ENCODE measurements at places on chromosomes 1 and 21.

DNA sequence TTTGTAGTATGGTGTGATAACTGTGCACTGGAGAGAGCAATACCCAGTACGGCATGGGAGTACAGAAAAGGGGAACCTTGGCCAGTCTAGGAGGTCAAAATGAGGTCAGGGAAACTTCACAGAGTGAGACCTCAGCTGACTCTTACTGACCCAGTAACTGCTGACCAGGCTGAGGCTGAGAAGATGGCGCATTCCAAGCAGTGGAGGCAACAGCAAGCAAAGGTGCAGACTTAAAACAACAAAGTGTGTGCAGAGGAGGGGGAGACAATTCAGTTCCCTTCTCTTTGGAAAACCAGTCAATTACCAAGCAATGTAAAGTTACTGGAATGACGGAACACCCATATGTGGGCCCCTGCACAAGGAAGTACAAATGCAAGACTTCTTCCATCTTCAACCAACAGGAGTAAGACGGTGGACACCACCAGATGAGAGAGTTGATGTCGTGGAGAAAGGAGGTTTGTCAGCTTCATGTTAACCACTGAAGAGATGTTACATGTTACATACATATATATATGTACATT, 54.6 kb upstream of the PRDX6 start:
- DNase-seq, result no peak

DNA sequence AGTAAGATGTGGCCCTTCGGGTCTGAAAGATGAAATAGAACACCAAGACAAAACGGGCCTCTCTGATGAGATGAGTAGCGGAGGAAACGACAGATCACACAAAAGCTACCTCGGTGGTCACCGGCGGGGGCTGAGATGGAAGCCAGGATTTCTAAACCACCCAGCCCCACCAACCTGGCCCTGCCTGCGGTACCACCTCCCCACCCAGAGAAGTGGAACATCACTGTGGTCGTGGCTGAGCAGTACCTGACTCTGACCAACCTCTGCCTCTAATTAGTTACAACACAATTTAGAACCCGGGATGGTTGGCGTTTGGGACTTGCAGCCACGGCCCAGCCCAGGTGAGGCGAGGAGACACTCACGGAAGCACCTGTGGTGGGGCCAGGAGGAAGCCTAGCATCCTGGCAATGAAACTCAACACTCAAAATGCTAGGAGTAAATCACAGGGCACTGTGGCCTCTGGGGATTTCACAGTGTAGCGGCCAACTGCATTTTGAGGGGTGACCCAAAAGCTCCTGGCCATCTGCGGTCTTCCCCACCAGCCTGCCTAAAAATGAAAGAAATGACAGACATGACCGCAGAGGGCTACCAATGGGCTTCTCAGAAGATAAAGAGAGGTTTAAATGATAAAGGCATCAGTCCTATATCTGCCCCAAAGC, 73.4 kb downstream of the ITPKB start:
- DNase-seq, result no peak

GRCh38 chr1:97186381-97186780, 464.8 kb downstream of the PTBP2 start:
- no peak for DNase-seq

GRCh38 chr1:48196237-48196636, 26.3 kb upstream of the SLC5A9 start:
- no peak for DNase-seq

DNA sequence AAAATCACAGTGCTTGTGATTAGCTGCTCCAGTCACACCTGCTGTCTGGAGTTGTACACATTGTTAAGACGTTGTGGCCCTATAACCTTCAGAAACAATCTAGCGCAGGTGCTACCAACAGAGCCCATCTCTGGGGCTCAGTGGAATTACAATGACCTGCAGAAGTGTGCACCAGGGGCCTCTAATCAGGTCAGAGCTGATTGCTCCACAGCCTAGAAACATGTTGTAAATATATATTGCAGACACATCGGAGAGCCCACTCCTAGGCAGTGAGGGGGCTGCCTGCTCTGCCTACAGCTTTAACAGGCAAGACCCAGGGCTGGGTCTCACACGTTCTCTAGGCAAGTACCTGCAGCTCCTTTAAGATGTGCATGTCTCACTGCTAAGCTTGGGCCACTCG, 302.0 kb downstream of the SIPA1L2 start:
- no peak for DNase-seq

Measured in left renal pelvis (tissue), 4 donors.